Sigmoid colon (tissue), 7 donors: ENCODE measurements at places on chromosomes 6 and 20. TPM values are rescaled to one million over a fixed set of nuclear protein-coding genes. Genes with fewer than 3 reads are reported as not detected.
A peak's percentile ranks its signal among the peaks of the same experiment; 100 is the strongest.

GRCh38 chr6:81465859-81466258, 286.6 kb downstream of the TENT5A start:
- H3K27ac ChIP-seq: no peak overlapping the region
- H3K27me3 ChIP-seq: no peaks in the 10 kb centered on the region
- no peak overlapping the region for H3K4me3 ChIP-seq
- no peaks in the 10 kb centered on the region for H3K36me3 ChIP-seq

DNA sequence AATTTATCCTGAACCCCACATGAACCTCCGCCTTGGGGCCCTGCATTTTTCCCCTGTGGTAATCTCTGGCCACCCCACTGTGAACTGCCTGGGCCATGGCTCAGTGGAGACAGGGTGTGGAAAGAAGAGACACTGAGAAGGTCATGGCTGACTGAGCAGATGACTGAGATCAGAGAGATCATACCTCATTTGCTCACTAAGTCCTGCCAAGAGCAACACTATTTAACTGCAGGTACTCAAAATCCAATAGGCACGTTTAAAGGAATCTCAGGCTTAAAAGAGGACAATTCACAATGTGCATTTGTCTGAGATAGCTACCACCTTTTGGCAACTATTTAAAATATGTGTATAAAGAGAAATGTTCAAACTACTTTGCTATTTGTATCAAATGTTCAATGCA, 305.0 kb downstream of the GMDS start:
- no peak for DNase-seq
- no peak overlapping the region for H3K27ac ChIP-seq
- H3K27me3 ChIP-seq: no peaks in the 10 kb centered on the region
- H3K36me3 ChIP-seq: no peaks in the 10 kb centered on the region
- H3K4me3 ChIP-seq: no peak overlapping the region
- no peaks in the 10 kb centered on the region for H3K4me1 ChIP-seq

GRCh38 chr20:16405254-16405653, 168.0 kb downstream of the KIF16B start:
- H3K4me3 ChIP-seq: no peak overlapping the region
- H3K4me1 ChIP-seq: no peaks in the 10 kb centered on the region
- H3K27me3 ChIP-seq: no peaks in the 10 kb centered on the region
- no peak for DNase-seq

DNA sequence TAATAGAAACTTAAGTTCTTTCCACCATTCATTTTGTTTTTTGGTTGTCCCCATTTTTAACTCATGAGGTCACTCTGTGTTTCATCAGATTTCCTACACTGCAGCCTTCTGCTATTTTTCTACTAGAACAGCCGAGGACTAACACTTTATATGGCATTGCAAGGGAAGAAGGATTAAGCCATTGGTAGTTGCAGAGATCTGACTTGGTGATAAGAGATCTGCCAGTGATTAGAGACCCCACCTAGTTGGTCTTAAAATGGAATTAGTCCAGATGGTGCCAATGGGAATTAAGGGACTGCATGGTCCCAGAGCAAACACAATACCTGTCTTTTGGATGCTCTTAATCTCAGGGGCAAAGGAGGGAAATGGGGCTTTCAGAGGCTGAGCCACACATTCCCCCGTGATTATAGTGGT, 125.5 kb upstream of the TMEM170B start:
- no peaks in the 10 kb centered on the region for H3K36me3 ChIP-seq
- no peak for DNase-seq
- H3K27me3 ChIP-seq: no peaks in the 10 kb centered on the region
- H3K4me1 ChIP-seq: no peaks in the 10 kb centered on the region

DNA sequence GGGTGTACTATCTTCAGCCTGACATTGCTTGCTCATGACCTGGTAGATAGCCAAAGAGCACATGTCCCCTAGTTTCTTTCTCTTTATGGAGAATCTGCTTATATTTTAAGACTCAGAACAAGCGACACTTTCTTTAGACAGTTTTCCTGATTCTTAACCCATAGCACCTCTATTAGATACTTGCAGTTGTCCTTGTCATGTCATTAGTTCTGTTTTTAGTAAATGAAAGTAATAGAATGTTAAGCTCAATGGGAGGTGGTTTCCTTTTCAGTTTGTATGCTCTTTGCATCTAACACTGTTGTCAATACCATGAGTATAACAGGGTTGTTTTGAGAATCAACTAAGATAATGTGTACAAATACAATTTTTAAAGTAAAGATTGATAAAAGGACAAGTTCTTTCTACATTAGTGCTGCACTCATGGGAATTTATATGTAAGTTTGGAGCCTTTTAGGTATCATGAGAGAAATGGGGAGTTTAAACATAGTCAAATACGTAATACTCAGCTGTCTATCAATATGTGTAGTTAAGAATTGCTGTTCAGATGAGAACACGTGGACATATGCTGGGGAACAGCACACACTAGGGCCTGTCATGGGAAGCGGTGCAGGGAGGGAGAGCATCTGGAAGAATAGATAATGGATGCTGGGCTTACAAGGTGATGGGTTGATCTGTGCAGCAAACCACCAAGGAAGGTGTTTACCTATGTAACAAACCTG, 124.3 kb downstream of the GRM1 start:
- no peaks in the 10 kb centered on the region for H3K36me3 ChIP-seq
- H3K27ac ChIP-seq: no peak overlapping the region
- DNase-seq: no peak
- H3K4me1 ChIP-seq: no peaks in the 10 kb centered on the region
- no peak overlapping the region for H3K4me3 ChIP-seq
- no peaks in the 10 kb centered on the region for H3K27me3 ChIP-seq

Gene CDSN
- total RNA-seq: not detected

DNA sequence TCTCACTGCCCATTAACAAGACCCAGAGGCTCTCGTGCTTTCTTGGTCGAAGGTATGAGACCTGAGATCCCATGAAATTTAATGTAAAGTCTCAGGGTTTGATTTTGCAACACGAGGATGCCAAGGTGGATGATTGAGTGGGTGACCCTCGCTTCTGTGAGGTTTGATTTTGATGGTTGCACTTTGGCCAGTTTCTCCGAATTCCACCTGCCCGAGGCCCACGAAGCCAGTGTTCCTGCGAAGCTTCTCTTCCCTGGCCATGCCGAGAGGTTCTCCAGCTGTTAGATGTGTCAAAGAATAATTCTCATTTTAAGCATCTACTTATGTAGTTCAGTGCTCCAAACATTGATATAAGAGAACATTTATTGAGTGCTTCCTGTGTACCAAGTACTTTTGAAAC, at the start of gene KIF25:
Gene KIF25 (plus strand): TSS at position 30 of the 400 bp plus-strand sequence. CDS start 31,915 bp downstream, outside the sequence.
- no peaks in the 10 kb centered on the region for H3K4me1 ChIP-seq
- H3K4me3 ChIP-seq: no peak within 1 kb of the TSS
- no peaks in the 10 kb centered on the region for H3K27me3 ChIP-seq

DNA sequence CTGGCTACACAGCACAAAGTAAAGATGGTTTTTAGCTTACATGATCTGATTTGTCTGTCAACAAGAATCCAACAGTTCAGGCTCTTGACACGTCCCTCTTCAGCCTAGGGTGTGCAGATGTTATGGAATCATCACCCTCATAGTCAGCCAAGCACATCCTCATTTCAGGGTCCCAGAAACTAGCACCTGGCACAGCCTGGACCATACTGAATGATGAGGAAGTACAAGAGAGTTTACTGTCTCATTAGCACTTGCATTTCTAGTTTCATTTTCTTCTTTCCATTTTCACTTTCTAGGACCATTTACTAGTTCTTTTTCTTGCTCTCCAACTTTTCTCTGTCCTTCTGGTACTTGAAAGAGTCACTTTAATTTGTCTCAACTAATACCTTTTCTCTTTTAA, 6.5 kb downstream of the RIPOR2 start:
- no peak overlapping the region for H3K27ac ChIP-seq
- H3K36me3 ChIP-seq: no peaks in the 10 kb centered on the region
- H3K4me1 ChIP-seq: peaks cover 38% of the 10 kb centered on the region
- DNase-seq: no peak
- no peak overlapping the region for H3K4me3 ChIP-seq

DNA sequence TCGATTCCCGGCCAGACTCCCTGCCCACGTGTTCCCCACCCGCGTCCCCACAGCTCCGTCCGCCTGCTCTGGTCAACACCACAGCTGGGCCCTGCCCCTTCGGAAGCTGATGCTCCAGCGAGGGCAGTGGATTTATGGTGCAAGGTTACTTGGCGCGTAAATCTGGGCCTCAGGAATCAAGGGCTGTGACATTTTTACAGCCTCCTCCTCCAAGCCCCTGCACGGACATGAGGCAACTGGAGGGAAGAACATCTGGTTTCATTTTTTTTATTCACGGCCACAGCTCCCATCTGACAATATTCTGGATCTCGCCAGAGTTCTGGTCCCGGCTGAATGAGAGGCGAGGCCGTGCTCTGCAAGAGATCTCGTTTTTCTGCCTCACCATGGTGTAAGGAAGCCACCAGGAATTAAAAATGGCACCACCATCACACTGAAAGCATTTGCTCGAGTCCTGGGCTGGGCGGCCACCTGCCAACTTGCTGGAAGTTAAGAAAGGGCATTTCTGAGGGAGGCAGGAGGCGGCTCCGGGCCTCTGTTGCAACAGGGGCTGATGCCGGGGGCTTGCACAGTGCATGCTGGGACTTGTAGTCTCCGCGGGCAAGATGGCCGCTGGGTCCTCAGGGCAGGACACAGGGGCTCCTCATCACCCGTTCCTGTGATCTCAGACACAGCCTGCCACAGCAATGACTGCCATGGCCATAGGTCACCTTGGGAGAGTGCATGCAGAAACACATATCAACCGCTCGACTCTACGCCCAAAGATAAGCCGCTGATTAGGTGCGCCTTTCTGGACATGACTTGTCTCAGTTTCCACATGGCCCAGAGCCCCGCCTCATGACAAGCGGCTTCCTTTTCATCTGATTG, 148.5 kb downstream of the LY86 start:
- no peaks in the 10 kb centered on the region for H3K36me3 ChIP-seq
- H3K27ac ChIP-seq: no peak overlapping the region
- no peaks in the 10 kb centered on the region for H3K4me1 ChIP-seq
- H3K4me3 ChIP-seq: peak overlapping the region; percentile 41
- H3K27me3 ChIP-seq: no peaks in the 10 kb centered on the region

GRCh38 chr6:90263633-90264032, 33.0 kb downstream of the BACH2 start:
- DNase-seq: no peak
- no peak overlapping the region for H3K4me3 ChIP-seq
- H3K36me3 ChIP-seq: no peaks in the 10 kb centered on the region

DNA sequence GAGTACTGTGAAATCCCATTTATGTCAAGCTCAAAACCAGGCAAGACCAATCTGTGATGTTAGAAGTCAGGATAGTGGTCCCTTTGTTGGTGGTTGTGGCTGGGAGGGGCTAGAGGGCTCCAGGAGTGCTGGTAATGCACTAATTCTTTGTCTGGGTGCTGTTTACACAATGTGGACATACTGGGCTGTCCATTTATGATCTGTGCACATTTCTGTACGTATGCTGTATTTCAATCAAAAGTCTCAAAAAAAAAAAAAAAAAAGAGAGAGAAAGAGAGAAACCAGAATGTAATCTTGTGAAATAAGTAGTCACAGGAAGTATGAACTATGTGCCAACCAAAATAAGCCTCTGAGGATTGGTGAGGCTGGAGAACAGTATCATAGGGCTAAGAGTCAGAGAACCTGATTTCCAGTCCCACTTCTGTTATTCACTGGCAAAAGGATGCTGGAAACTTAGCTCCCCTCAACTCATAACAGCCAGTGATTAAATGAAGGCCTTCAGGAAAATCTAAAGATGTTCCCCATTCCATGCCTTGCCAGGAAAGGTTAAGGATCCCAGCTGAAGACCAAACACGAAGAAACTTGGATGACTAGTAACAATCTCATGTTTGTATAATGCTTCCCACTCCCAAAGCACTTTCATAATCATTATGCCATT, 19.6 kb upstream of the TRAM2 start:
- H3K4me3 ChIP-seq: no peak overlapping the region
- H3K27me3 ChIP-seq: no peaks in the 10 kb centered on the region
- no peaks in the 10 kb centered on the region for H3K36me3 ChIP-seq
- no peaks in the 10 kb centered on the region for H3K4me1 ChIP-seq
- peak overlapping the region; percentile 27 for H3K27ac ChIP-seq
